ENCODE measurements at places on chromosomes 5 and 9.

DNA sequence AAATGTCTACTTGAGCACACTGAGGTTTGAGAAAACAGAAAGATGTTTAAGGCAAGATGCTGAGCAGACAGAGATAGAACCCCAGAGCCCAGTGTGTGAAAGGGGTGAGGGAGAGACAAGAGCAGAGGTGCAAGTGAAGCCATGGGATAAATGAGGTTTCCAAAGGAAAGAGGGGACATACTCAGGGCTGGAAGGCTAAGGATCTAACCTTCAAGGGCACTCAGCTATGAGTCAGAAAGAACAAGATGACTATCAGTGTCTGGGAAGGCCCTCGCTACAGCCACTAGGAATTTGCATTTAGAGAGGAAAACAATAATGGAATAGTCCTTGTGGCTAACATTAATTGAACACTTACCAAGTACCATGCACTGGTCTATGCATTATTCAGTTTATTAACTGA, 113.7 kb downstream of the HTR4 start:
- no peak for DNase-seq

DNA sequence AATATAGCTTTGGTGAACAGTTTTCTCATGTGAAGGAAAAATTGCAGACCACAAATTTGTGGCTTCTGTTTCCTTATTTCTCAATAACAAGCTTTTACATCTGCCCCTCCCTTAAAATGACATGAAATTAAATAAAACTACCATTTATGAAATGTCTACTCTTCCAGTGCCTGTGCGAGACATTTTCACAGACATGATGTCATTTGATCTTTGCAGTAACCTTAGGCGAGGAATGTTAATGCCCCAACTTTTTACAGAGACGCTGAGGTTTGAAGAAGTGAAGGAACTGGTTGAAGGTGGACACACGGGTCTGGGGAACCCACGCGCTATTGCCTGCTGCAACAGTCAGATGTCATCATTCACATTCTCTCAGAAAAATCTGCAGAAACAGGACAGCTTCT, 61.5 kb downstream of the OSTF1 start:
- no peak for DNase-seq

GRCh38 chr5:155024015-155024414, 10.5 kb downstream of the KIF4B start:
- no peak for DNase-seq

DNA sequence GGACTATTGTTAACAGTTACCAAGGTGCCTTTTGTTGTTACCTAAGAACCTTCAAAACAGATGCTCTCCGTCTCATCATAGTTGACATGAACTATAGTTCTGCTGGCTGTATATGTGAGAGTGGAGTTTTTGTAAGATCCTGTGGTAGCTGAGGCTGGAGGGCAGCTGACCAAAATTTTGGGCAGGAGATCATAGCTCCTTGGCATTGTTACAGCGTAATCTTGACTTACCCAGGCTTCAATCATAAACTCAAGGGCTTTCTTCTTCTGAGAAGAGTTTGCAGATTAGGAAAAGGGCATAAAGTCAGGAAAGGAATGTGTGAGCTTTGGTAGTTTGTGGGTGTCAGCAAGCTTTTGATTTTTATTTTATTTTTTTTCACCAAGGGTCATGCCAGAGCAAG, 34.5 kb downstream of the RCL1 start:
- DNase-seq, result no peak

GRCh38 chr5:50606179-50606578, 60.3 kb upstream of the PARP8 start:
- no peak for DNase-seq

DNA sequence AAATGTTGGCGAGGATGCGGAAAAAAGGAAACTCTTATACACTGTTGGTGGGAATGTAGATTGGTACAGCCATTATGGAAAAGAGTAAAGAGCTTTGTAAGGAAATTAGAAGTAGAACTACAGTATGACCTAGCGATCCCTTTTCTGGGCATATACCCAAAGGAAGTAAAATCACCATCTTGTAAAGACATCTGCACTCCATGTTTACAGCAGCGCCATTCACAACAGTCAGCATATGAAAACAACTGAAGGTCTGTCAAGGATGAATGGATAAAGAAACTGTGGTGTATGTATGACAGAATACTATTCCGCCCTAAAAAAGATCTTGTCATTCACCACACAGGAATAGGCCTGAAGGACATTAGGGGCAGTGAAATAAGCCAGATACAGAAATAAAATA, 27.7 kb upstream of the SLC25A51 start:
- no peak for DNase-seq

DNA sequence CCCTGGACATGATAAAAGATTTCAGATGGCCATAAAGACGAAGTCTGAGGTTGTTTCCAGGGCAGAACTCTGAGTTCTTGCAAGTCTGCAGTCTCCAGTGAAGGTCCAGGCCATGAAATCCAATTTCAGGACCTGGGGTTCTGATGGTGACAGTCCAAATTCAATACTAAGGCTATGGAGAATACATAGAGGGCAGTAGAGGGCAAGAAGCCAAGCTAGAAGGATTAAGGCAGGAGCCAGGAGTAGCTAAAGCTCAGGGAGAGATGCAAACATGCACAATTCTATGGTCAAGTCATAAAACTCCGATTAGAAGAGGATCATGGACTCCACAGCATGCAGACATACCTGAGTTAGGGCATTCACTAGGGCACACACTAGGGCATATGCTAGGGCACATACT, 11.4 kb downstream of the SLIT3 start:
- no peak for DNase-seq

DNA sequence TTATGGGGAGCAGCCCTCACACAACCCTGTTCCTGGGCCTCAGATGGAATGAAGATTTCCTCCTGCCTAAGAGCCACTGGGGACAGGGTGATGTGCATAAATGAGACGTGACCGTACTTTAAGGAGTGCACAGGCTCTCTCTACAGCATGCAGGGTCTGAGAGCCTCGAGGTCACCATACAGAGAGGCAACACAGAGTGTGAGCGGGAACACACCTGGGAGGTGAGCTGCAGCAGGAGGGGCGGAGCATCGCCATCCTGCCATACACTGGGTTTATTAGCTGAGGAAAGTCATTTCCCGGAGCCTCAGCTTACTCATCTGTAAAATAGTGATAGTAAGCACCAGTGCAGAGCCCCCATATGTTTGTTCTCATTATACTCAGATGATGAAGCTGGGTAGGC, 182.5 kb upstream of the RAD23B start:
- no peak for DNase-seq

DNA sequence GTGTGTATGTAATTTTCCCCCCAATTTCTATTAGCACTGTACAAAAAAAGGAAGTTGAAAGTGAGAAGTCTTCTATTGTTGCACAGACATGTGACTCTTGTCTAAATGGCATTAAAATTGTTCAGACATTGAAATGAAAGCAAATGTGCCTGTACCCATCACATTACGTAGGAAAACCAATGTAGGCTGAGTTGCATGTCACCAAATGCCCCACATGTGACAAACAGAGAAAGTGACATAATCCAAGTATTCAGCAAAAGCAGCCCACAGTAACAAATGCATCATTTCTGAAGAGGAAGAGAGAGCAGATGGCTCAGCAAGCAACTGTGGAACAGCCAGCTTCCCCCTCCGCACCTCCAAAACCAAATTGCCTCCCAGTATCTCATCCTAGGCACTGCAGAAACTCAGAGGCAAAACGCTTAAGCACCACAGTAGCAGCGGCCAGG, 161.5 kb upstream of the NR4A3 start:
- no peak for DNase-seq

- DNase-seq, result no peak
These were observed 35.9 kb downstream of the TGFBR1 start for GRCh38 chr9:99140685-99141314.

GRCh38 chr5:160198841-160199409, 30.4 kb upstream of the FABP6 start:
- no peak for DNase-seq

DNA sequence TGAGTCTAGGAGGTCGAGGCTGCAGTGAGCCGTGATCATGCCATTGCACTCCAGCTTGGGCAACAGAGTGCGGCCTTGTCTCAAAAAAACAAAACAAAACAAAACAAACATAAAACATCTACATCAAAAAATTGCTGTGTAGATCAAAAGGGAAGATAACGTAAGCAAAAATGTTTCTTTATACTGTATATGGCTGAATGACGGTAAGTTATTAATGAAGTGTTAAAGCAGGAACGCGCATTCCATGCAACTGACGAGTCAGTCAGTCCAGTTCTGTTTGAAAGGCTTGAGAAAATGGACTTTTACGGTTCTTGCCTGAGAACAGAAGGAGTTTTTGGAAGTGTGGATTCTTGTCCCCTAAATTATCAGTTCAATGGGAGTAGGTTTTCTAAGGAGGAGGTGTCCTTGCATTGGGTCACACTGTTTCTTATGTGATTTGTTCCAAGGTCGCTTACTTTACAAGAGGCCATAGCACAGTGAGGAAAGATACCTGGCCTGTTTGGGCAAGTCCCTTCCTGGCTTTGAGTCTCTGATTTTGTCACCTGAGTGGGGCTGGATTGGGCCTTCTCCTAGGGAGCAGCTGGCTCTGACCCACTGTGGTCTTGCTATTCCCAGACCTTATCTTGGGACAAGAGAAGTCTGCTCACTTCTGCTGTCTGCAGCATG, 6.6 kb upstream of the PTGS1 start:
- no peak for DNase-seq

GRCh38 chr5:111689357-111689935, 67.5 kb downstream of the NREP start:
- no peak for DNase-seq

DNA sequence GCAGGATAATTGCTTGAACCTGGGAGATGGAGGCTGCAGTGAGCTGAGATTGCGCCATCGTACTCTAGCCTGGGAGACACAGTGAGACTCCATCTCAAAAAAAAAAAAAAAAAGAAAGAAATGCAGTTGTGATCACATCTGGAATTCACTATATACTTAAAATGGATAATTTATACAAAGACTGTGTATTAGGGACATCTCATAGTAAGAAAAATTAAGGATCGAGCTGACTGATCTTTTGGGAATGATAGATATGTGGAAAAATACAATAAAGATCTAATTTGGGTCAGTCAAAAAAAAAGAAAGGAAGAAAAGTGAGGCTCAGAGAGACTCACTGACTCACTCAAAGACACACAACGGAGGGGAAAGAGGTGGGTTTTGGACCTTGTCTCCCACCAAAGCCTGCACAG, 73.2 kb upstream of the STXBP1 start:
- DNase-seq, result no peak

GRCh38 chr5:56299212-56299611, 66.1 kb upstream of the ANKRD55 start:
- DNase-seq, result no peak

- DNase-seq, result no peak
These were observed 93.4 kb upstream of the KIF2A start for GRCh38 chr5:62212648-62213047.

DNA sequence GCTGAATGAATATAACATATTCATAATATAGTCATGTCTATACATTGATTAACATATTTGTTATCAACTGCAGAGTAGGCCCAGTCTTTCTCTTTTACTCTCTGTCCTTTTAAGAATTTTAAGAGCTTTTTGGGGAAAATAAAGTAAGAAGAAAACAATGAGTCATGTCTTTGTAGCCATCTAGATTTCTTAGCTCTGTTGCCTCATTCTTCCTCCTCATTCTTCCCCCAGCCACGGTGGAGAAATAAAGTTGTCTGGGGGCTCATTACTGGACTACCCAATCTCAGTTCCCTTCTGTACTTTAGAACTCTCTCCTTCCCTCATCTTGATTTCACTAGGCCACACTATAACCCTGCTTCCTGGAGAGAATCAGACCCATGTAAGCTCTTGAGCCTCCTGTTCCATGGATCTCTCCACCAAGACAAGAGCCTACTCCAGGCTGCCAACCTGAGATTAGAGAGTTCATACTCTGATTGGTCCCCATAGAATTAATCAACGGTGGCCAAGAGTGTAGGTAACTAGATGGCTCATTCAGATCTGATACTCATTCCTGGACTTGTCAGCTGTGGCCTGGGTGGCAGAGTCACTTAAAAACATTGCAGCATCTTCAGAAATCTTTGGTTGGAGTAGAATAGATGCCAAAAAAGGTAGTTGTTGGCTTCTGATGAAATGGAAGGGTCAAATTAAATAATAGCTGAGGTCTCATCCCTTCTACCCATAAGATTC, 44.2 kb downstream of the ITGA1 start:
- DNase-seq, result no peak

DNA sequence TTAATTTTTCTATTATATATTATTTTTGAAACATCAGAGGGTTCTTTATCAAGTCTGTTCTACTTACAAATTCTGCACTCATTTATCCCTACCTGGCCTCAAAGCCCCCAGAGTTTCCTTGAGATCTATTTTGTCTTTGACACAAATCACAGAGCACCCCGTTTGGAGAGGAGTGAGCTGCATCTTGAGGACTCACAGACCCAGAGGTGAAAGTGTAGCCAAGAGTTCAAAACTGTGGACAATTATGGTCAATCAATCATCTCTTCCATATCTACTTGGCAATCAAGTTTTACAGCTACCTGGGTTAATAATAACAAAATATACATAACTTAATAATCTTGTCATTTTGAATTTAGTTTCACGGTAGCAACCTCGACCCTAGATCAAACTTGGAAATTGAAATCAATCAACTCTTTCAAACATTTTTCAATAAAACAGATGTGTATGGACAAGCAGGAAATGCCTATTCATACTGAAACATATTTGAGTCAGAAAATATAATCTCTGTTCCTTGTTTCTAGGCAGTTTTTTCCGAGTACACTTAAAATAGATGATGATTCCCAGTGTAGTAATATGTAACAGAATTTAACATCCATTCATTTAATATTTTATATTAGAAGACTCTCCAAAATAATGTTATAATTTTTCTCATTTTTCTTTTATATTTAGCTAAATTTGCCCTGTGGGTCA, 13.7 kb upstream of the SYK start:
- DNase-seq, result no peak

- no peak for DNase-seq
These were observed at the start of gene SMIM33 for GRCh38 chr5:139470821-139471300. SMIM33 (plus strand) TSS chr5:139471004; CDS start chr5:139471122, 118 bp downstream.

GRCh38 chr9:87716141-87716540, 9.8 kb upstream of the CTSL start:
- DNase-seq, result no peak

- DNase-seq, result no peak
These were observed 22.9 kb downstream of the KDM4C start for GRCh38 chr9:6780690-6781089.

GRCh38 chr5:39283231-39283818, 64.0 kb upstream of the FYB1 start:
- peak; percentile 8 for DNase-seq

GRCh38 chr9:114889802-114890224, 40.6 kb downstream of the TNFSF8 start:
- peak; percentile 40 for DNase-seq

DNA sequence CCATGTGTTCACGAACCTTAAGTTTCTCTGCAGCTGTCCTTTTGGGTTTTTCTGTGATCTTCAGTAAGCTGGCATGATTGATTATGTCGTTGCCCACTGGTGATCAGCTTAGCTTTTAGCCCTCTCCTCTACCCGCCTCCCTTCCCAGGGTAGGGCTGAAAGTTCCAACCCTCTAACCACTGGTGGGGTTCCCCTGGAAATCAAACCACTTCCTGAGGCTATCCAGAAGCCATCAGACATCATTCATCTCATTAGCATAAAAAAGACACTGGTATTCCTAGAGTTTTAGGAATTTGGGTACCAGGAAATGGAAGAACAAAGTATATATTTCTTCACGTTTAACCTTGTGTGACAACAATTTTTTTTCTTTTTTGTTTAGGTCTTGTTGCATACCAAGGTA, 29.8 kb downstream of the SPIN1 start:
- DNase-seq, result no peak
